H4 (cell line): ENCODE measurements at places on chromosomes 7 and 10. TPM values are rescaled to one million over a fixed set of nuclear protein-coding genes. Genes with fewer than 3 reads are reported as not detected.

GRCh38 chr10:94066411-94066810 lies 72.7 kb downstream of the PLCE1 start:
- DNase-seq, result no peak

DNA sequence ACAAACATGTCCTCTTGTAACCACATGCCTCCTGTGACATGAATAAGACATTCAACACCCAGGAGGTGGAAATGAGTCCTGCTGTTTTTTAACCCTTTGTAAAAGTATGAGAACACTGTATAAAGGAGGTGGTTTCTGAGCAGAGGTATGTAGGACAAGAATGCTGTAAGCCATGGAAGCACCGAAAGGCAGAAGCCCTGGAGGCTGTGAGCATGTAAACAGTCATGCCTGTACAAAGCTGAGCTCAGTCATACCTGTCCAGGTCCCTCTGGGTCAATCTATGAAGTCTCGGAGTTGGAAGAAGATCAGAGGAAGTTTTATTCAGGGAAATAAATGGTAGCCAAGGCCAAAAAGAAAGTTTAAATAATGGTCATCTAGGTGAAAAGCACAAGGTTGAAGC lies 34.7 kb upstream of the XPNPEP1 start:
- no peak for DNase-seq

- no peak for DNase-seq
These were observed 249.5 kb upstream of the SORCS1 start for GRCh38 chr10:107413971-107414370.

GRCh38 chr7:28536259-28536658 lies 123.9 kb downstream of the CREB5 start:
- DNase-seq, result peak; percentile 49

GRCh38 chr10:107577221-107577620 lies 412.7 kb upstream of the SORCS1 start:
- no peak for DNase-seq

GRCh38 chr10:91117505-91117904 lies 103.0 kb upstream of the PCGF5 start:
- no peak for DNase-seq

DNA sequence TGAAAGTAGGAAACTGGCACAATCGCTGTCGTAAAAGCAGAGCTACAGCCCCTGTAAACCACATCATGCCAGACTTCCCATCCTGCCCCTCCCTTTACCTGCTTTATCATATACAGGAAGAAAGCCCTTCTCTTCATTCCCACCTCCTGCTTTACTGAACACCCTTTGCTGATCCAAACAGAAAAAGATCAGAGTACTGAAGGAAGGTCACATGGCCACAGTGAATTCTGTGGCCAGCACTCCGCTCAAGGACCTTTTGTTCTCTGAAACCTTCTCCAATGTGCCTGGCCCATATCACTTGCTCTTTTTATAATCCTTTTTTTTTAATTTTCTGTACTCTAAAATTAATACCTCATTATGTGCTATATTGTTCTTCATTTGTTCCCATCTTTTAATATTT lies 108.8 kb upstream of the LRGUK start:
- DNase-seq, result no peak

DNA sequence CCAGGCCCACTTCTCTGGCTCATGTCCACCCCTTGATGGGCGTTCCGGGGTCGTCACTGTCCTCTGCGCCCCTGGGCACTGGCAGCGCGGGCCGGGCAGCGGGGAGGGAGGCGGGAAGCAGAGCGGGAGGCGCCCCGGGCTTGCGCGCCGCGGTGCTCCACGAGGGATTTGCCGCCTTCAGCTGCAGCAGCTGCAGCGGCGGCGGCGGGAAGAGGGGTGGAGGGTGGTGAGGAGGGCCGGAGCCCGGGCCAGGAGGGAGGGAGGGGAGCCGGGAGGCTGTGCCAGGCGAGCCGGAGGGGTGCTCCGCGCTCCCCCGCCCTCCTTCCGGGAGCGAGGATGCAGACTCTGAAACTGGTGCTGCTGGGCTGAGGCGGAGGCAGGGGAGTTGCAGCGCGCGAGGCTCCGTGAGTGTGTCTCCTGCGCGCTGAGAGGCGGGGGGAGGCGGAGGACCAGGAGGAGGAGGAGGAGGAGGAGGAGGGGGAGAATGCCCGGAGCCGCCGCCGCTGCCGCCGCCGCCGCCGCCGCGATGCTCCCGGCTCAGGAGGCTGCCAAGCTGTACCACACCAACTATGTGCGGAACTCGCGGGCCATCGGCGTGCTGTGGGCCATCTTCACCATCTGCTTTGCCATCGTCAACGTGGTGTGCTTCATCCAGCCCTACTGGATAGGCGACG lies at the start of gene LHFPL3:
Gene LHFPL3 (plus strand): TSS at position 308 of the 674 bp plus-strand sequence.
- no peak for DNase-seq

GRCh38 chr7:16060502-16060901 lies 360.8 kb downstream of the CRPPA start:
- no peak for DNase-seq

- DNase-seq, result no peak
These were observed 13.4 kb upstream of the ERCC6 start for GRCh38 chr10:49552277-49552676.

DNA sequence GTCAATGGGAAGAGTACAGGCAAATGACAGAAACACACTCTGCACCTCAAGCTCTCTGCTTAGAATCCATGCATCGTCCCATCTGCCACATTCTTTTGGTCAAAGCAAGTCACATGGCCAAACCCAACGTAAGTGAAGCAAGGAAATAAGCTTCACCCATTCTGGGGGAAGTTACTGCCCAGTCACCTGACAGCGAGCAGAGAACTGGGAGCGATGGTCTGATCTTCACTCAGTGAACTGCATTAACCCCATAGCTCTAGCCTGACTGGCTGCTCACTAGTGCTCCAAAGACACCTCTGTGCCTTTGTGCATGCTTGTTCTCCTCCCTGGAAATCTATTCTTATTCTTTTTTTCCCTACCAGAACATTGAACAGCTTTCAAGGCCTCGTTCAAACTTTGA lies 89.9 kb downstream of the APBB1IP start:
- no peak for DNase-seq

DNA sequence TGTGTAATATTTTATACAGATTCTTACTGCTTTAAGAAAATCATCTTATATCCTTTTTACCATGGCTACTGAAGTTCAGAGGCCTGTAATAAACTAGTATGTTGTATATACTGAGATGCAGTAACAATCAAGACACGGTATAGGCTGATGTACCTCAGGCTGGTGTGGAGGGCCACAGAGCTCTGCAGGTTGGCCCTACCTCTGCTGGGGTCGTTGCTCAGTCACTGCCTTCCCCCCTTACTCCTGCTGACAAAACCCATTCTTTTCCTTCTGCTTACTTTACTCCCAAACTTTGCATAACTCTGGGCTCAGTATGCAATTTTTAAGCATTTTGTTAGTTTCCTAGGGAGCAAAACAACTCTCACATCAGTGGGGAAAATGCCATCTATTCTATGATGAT lies 200.1 kb upstream of the FOXP2 start:
- DNase-seq, result no peak

DNA sequence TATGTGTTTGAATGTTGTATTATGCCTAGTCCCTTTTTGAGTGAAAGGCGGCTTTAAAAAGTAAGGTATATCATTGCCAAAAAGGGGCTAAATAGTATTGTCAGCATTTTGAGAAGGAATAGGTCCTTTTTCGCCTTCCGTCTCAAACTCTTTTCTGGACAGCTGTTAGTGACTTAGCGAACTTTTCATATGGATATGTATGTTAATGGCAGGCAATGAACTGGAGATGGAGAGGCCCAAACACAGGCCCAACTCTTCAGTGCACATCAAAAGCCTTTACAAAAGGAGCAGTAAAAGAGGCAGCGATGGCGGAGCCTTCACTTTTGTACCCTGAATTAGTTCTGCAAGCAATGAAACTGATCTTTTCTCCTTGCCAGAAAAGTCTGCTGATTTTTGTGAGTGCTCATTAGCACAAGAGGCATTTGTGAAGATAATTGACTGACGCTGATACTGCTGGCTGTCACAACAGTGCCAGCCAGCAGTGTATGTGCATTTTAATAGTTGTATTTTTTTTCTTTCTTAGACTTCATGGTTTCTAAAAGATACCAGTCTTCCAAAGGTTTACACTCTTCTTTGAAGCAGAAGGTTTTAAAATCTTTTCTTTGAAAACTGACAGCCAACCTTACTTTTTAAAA lies 243.7 kb upstream of the SP8 start:
- DNase-seq, result no peak

DNA sequence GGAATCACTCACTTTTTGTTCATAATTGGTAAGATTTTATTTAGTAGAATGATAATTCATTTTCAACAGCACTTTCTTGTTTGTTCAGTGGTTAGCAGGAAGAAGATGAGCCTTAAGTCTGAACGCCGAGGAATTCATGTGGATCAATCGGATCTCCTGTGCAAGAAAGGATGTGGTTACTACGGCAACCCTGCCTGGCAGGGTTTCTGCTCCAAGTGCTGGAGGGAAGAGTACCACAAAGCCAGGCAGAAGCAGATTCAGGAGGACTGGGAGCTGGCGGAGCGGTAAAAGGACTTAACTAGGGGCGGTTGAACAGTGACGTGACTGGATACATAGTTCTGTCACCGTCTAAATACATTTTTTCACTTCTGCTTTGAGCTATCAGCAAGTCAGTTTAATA lies 31.3 kb downstream of the RABGEF1 start:
- DNase-seq, result no peak

- DNase-seq, result no peak
These were observed 859 bp upstream of the CH25H start for GRCh38 chr10:89207801-89208551.

- no peak for DNase-seq
These were observed 6.9 kb downstream of the KLF6 start for GRCh38 chr10:3777981-3778691.

DNA sequence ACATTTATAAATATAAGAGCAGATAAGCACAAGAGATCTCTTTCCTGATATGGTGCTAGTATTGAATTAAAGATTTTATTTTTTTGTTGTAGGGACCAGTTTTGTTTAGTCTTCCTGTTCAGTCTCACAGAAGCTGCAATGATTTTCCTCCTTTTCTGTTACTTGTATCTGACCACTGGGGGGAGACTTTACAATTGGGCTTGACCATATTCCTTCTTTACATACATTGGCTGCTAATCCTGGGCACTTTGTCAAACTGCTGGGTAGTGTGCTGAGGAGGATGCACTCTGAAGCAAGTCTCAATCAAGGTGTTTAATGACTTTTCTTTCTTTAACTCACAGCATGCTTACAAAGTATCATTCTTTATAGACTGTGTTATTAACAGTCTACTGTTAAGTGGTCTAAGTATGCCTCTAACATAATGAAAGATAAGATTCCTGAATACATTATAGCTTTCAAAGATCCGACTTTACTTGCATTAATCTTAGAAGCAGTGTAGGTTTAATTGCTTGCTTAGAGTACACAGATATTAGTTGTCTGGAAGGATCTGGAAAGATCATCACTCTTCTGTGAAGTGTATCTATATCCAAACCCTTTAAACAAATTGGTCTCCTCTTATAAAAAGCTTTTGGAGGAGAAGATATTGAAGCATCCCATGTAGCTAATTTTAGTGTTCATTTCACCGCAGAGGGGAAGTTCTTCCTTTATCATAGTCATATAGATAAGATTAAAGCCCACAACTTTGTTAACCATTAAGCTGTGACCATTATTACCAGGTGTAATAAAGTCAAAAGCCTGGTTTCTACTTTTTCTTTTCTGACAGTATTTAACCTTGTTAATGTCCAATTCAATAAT lies 3.1 kb downstream of the PALS2 start:
- peak; percentile 89 for DNase-seq

DNA sequence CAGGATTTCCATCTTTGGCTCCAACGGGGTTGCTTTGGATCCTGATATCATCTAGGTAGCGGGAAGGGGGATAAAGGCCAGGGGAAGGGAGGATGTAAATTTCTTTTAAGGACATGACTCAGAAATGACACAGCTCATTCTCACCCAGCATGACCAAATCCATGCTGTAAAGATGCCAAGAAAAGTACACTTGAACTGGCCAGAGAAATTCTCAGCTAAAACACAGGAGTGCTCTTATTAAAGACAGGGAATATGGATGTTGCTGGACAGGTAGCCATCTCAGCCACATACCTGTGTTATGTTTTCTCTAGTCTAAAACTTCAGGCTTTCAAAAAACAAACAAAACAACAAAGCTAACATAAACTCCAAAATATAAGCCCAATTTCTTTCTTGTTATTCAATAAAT lies 68.3 kb downstream of the NAMPT start:
- peak; percentile 97 for DNase-seq

DNA sequence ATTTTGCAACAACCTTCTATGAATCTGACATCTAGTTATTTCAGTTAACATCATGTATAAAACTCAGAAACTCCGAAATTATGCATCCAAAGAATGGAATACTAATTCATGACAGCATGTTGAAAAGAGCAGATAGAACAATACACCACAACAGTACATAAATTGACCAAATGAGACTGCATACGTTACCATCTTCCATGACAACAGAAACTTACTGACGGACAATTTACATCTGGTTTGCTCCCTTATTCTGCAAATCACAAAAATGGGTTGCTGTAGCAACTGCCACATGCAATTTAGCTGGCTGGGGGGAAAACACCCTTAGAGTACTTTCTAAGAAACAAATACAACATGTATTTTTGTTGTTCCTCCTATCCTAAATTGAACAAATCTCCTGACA lies 14.3 kb downstream of the LRRN3 start:
- no peak for DNase-seq

Gene CCZ1
- total RNA-seq, result 207 and 210 TPM in 2 replicates

Gene SPDYE11
- total RNA-seq, result not detected in 2 replicates

Gene CC2D2B
- 3.0 TPM in 1 of 2 replicates, not detected in the other for total RNA-seq

Gene UNC5B
- total RNA-seq, result 6.8 and 7.1 TPM in 2 replicates

Gene SKIDA1
- total RNA-seq, result 0.18 and 0.33 TPM in 2 replicates

Gene SLC26A5
- not detected in 2 replicates for total RNA-seq

Gene STEAP1B
- total RNA-seq, result 1.0 and 1.1 TPM in 2 replicates

Gene AGAP4
- 3.7 and 6.6 TPM in 2 replicates for total RNA-seq

Gene OLAH
- total RNA-seq, result 0.74 TPM in 1 of 2 replicates, not detected in the other

Gene GRM3
- not detected in 2 replicates for total RNA-seq

Gene GPR85
- total RNA-seq, result 2.4 and 2.7 TPM in 2 replicates

Gene IDI1
- 76.1 and 96.9 TPM in 2 replicates for total RNA-seq

Gene CLDN4
- total RNA-seq, result 1.2 and 4.0 TPM in 2 replicates

Gene RPA3
- total RNA-seq, result 228 and 233 TPM in 2 replicates

Gene PNLIPRP3
- not detected in 2 replicates for total RNA-seq
